Erythroblast (primary cell): ENCODE measurements at places on chromosomes 7 and 10.

- peak; percentile 34 for DNase-seq
Observed at GRCh38 chr7:28957064-28957750, 923 bp downstream of the TRIL start.

DNA sequence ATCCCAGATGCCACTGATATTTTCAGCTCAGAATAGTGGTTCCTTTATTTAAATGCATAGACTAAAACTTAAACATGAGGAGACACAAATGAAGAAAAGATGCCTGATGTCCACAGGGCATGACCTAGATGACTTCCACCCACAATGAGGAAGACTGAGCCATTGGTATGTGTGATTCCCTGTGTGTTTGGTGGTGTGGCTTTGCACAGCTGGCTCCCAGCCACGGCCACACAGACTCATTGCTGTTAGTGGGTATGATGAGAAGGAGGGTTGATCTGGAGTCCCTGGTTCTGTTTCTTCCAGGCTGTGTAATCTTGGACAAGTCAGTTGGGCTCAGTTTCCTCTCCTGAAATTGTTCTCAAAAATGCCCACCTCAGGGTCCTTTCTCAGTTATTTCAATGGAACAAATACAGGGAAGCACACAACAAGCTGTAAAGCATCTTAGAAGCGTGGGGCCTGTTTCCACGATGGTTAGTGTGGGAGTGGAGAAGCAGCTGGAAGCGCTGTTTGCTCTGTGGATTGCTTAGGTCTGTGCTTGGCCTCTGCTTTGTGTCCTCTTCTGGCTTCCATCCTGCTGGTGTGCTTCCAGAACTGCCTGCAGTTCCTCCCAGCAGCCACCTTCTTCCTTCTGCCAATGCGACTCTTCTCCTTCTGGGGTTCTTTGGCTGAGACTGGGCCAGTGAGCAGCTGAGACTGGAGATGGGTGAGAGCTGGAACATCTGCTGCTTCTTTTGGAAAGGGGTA lies 303.7 kb downstream of the BMPER start:
- no peak for DNase-seq

DNA sequence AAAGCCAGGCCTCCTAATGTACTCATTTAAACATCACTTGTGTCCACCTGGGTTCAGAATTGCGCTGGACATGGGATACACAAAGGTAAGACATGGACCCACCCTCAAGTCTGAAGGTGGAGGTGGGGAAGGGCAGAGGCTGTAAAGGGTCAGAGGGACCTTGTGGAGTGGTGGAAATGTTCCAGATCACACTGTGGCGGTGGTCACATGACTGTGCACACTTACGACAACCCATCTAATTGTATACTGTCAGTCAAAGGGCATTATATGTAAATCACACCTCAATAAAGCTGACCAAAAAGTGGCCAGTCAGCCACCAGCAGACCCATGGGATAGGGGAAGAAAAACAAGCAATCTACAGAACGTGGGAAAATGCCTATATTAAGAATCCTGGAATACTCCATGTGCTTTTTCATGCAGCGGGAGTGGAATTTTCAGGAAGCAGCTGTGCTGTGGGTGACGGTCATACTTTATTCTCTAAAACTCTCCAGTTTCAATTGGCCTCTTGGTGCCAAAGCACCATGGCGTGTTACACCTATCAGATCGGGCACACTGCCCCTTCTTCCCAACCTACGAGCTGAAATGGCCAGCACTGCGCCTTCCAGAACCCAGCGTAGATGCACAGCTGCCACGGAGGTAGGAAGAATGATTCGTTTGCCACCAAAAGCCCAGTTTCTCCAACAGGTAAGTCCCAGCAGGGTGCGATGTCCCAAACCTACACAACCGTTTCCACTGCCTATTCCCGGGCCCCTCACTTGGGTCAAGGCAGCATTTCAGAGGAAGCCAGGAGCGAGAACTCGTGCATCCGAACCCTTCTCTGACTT lies 69.8 kb downstream of the PRKAG2 start:
- no peak for DNase-seq

DNA sequence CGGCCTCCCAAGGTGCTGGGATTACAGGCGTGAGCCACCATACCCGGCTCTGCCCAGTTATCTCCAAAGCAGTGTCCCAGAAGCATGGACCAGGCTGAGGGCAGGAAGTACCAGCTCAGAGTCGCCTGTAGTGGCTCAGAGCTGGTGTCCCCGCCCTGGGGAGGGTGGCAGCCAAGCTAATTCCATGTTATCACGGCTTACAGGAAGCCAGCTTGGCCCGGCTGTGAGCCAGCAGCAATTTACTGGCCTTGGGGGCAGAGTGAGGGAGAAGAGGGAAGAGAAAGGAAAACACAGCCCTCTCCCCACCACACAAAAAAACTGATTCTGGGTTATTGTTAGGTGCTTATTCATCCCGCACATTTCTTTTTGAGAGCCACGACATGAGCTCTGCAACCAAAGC lies 88.1 kb downstream of the HIP1 start:
- no peak for DNase-seq

DNA sequence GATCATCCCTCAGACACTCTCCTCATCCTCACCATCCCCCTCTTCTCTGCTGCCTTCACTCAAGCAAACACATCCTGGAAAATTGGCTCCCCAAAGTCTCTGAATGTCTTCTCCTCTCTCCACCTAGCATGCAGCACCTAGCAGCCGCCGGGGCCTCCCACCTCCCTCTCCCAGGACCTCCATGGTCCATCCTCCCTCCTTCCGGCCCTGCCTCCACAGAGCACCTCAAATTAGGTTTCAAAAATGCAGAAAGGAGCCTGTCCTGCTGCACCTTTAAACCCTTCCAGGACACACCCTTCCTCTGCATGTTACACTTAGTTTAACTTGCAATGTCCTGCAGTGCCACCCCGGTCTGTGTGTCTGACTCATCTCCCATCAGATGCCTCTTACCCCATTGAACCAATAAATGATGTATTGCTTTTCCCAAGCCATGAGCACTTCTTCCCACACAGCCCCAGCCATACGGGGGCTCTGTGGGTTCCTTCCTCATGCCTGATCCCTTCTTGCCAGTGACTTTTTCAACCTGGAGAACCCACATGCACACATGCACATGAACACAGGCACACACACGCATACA lies 582.5 kb upstream of the MGMT start:
- DNase-seq = no peak

- no peak for DNase-seq
Observed at GRCh38 chr10:74373059-74373458, 222.0 kb downstream of the ADK start.

DNA sequence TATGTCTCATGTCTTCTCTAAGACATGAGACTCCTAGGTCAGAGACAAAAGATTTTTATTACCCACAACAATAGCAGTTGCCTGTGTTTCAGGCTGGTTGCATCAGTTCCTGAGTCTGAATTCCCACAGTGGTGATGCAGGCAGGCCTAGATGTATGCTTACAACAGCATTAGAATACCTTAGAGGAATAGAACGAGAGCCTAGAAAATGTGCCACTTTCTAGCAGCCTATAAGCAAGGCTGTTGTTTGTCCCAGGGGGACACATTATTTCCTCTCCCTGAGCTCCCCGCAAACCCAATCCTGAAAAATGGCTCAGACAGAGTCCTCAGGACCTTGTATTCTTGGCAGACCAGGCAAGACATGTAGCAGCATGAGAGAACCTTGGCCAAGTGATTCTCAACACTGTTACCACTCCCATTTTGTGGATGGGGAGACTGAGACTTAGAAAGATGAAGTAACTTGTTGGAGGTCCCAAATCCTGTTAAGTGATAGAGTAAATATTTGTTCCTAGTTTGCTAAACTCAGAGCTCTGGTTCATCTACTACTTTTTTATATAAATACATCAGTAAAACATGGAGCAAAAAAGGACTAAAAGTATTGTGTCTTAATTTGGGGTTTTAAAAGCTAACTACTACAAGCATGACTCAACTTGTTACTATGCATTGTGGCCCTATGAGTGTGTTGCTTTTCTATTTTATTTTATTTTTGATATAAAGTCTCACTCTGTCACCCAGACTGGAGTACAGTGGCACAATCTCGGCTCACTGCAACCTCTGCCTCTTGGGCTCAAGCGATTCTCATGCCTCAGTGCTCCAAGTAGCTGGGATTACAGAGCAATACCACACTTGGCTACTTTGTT lies 14.2 kb downstream of the VTI1A start:
- DNase-seq = peak; percentile 6

DNA sequence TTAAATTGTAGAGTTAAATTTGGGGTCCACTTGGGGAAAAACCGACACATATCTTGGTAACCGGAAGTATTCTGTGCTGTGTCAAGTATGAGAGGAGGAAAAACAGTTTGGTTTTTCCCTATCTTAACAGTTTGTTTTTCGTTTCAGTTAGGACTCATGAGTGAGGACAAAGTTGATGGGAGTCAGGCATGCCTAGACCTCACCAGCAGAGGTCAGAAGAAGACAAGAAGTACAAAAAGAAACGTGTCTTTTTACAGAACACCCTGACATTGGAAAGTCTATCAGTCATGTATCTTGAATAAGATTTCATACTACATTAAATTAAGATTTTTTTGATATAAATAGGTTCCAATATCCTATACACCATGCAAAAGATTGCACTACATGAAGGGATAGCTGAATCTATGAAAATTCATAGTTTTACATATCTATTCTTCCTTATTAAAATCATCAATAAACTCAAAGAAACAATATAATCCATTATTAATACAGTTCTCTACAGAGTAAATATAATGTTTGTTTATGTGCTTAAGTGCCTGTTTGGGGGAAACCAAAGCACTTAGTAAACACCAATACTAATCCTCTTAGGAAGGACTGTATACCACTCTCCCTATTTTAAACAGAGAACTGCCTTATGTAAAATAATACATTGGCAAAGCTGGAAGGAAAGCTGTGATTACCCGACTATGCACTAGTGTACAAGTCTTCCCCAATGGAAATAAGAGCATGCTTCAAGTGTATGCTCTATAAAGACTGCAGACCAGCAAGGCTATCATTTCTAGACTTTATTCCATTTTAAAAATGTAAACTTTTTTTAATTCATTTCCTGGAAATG lies 95.6 kb downstream of the USP6NL start:
- peak; percentile 89 for DNase-seq
